GM03348 (cell line): ENCODE measurements at places on chromosomes 16 and 17.

GRCh38 chr16:3690980-3691720, 26.2 kb downstream of the TRAP1 start:
- DNase-seq, result peak; percentile 55

DNA sequence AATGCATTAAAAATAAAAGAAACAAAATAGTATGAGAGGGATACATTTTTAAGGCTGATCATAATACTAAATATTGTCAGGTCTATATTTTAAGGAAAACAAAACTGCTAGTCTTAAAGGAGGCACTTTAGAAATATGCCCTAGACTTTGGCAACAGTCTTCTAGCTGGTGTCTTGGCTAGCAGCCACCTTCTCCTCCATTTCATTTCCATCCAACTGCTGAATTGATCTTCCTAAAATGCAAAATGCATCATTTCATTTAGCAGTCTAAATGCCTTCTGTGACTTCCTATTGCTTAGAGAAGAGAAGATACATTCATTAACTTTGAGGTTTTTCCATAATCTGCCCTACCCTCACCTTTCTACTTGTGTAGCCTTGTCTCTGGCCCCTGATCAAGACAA, 1404.1 kb downstream of the CDH11 start:
- no peak for DNase-seq

- DNase-seq, result peak; percentile 81
Measured at GRCh38 chr16:54285414-54286089, 1.0 kb downstream of the IRX3 start.

DNA sequence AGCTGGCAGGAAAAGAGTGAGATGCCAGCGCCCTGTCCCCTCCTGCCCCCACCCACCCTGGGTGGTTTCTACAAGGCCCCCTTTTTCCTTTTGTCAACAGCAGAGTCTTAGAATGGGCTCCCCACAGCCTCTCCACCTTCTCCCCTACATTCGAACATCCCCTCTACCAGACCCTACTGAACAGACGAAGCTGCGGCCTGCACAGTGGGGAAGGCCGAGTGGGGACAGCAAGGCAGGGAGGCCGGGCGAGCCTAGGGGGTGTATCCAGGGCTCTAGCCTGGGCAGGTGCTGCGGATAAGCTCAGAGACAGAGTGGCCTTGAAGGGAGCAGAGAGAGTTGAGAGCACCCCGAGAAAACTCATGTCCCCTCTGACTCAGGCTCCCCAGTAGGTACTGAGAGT, 7.4 kb downstream of the ZACN start:
- no peak for DNase-seq

GRCh38 chr17:6085812-6086211, 15.6 kb downstream of the WSCD1 start:
- no peak for DNase-seq

DNA sequence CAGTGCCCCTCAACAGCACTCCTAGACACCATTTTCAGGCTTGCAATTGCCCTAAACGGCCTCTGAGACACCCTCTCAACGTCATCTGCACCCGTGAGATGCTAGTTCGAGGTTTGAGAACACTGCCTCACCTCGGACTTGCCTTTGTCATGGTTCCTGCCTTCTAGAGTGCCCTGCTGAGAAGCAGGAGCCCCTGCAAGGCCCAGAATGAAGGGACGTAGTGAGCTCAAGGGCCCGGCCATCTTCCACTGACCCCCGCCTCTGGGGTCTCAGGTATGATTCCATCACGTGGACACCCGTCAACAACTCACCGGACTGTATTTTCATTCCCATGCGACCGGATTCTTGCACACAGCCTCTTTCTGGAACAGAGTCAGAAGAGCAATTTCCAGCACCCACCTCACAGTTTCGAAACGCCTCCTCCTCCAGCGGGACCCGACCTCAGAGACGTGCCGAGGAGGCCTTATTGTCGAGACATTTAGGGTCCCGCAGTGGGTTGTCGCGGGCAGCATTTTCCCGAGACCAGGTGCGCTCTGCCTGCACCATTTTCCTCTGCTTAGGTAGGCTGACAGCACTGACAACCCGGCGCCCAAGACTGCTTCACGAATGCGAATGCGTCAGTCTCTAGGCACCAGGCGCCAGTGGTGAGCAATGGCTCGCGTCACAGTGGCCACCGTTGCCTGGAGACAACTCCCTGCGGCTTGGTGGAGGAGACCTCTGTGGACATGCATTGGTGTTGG, 999.9 kb downstream of the KCNJ18 start:
- no peak for DNase-seq

- DNase-seq, result no peak
Measured at GRCh38 chr16:72072514-72073342, 9.7 kb downstream of the HPR start.

GRCh38 chr17:55435408-55435807, 13.8 kb upstream of the MMD start:
- no peak for DNase-seq

- no peak for DNase-seq
Measured at GRCh38 chr16:72469932-72470331, 298.0 kb upstream of the PMFBP1 start.

DNA sequence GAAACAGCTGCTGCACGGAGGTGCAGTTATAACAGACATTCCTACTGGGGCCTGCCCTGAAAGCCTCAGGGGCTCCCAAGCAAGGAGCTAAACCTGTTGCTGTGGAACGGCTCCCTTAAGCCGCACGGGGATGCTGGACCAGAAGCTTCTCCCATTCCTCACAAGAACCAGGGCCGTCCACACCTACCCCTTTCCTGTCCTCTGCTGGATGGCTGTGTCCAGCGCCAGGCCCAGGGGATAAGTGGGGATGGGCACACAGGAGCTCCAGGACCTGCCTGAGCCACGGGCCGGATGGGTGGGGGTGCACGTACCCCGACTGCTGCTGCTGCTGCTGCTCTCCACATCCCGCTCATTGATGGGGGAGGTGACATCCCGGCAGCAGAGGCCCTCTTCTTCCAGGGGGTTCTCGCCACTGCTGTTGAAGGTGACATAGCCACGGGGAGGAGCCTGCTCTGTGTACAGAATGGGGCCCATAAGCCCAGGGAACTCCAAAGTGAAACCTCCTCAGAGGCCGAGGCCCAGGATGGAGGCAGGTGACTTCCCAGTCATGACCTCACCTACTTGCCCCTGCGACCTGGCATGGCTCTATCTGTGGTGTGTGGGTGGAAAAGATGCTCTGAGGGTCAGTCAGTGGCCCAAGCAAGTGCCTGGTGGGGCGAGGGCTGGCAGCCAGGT, 8.6 kb downstream of the NUDT16L1 start:
- no peak for DNase-seq

GRCh38 chr16:85750827-85751697, at the start of gene C16orf74:
Gene C16orf74 (minus strand): TSS chr16:85751096. CDS start chr16:85735217, 15,879 bp downstream.
- peak; percentile 96 for DNase-seq
